ENCODE measurements at places on chromosomes 5 and 9.

DNA sequence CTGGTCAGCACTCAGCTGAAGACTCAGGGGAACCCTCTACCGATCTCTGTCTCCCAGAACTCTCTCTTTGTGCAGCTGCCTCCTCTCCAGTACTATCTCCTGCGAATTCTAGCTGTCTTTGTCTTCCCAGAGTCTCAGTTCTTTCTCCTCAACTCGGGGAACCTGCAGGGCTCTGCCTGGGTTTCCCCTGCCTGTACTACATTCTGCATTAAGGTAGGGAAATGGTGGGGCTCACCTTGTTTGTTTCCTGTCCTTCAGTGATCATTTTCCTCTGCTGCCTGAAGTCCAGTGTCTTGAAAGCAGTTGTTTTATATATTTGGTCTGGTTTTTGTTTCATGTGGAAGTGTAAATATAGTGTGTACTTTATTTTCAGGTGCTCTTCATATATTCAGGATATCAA, 43.1 kb upstream of the IGFBPL1 start:
- DNase-seq, result no peak

- no peak for DNase-seq
Observed at GRCh38 chr9:81244631-81245030, 444.7 kb downstream of the TLE1 start.

GRCh38 chr9:114006155-114006550, 71.9 kb downstream of the AMBP start:
- no peak for DNase-seq

- no peak for DNase-seq
Observed at GRCh38 chr9:71602652-71603051, 165.7 kb downstream of the CEMIP2 start.
